ENCODE measurements at places on chromosomes 16 and 17.

GRCh38 chr17:43637563-43638323 lies 24.0 kb downstream of the MEOX1 start:
- DNase-seq = no peak

GRCh38 chr16:30356401-30357084 lies 1.4 kb upstream of the CD2BP2 start:
- peak; percentile 79 for DNase-seq

GRCh38 chr17:17120701-17121100 lies 78.4 kb downstream of the MPRIP start:
- DNase-seq = no peak

DNA sequence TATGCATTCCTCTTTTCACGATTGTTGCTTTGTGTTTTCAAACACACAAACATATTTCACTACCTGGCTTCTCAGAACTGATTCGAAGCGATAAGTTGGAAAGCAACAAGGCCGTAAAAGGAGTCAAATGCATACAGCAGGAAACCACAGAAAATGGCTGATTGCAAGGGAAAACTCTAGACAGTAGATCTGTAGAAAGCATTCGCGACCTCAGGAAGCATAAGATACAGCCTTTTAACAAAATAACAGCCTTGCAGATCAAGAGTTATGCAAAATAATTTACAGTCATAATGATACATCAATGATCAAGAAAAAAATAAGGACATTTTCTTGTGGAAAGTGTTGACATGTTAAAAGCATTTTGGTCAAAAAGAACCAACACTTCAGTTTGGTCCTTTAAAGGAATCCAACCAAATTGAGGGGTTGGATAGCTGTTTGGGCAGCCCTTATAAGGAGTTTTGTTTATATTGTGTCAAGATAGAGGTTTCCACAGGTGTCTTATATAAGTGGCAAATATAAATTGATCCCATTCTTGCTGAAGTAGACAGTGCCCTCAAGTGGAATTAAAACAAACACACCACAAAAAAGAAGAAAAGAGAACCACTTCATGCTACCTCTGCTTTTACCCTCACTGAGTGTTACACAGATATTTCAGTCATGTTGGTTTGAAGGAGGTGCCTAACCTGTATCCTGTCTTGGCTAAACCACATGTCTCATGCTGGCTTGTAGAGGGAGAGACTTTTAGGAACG lies 5.5 kb downstream of the CYLD start:
- DNase-seq = no peak

GRCh38 chr16:85416228-85417109 lies 196.7 kb upstream of the GSE1 start:
- DNase-seq = peak; percentile 73

- no peak for DNase-seq
Measured at GRCh38 chr16:80025236-80025635, 424.7 kb upstream of the MAF start.

DNA sequence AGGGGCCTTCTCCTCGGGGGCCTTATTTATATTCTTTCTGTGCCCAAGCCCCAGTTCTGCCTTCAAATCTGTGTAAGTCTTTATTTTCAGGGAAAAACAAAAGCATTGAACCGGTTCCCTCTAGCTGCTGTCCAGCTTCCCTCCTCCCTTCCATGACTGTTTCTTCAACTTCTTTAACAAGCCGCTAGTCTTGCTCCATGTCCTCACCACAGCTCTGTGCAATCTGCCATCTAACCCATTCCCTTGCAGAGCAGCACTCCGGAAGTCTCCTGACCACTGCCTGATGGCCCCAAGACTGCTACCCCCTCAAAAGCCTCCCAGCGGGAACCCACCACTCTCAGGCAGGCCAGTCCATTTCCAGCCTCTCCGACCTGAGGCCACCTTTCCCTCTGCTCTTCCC lies 16.9 kb downstream of the EMC8 start:
- no peak for DNase-seq

DNA sequence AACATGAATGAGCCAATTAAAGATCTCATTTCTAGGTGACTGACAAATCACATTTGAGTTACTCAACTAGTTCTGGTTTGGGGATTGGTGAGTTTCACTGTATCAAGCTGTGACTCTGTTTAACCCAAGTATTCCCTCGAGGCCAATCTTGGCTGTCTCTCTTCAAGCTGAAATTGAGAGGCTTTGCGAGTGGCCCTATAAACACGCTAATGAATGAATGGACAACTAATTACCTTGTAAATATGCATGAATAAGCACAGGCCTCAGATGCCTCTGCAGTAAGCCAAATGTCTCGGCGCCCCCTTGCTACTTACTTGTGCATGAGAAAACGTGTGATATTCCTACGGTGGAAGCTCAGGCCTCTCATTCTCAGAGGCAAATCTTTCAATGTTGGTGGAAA lies 450.3 kb upstream of the PSMD7 start:
- DNase-seq = no peak

DNA sequence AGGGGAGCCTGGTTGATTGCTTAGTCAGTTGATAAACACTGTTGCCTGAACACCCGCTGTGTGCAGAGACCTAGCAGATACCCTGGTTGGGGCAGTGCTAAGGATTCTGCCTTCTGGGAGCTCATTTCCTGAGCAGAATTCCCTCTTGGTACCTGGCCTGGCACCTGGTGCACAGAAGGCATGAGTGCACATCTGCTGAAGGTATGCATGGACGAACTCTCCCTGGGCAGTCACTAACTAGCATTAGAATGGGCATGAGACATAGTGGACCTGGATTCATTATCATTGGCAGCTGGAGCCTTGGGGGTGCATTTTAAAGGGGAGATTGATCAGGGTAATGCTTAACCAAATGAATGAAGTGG lies 13.1 kb downstream of the ADCY7 start:
- DNase-seq = no peak

GRCh38 chr16:50393416-50393815 lies 24.6 kb upstream of the BRD7 start:
- DNase-seq = no peak

DNA sequence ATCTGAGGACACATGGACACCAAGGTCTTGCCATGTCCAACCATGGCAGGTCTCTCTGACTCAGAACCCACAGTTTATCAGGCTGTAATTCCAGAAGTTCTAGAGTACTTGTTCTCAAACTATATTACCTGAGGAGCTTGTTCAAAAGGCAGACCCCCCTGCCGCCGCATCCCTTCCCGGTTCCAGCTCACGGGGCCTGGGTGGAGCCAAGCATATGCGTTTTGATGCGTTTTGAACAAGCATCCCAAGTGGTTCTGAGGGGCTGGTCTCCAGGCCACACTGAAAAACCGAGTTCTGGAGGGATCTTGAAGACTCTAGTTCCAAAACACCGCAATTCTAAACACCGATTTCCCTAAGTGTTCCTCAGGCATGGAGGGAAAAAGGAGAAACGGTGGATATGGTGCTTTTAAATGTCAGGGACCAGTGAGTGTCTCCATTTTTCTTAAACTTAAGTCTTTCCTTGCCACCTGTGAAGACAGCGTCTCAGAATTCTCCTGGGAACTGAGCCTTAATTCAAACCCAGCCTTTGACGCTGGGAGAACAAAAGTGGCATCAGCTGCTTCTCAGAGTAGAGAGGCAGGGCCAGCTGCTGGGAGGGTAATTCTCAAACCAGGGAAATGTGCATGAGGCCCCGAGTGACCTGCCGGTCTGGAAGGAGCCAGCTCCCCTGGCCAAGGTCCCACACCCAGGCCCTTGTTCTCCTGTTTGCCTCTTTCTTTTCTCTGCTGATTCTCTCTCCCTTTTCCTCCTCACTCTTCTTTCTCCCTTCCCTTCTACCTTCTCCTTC lies 84.4 kb upstream of the PLCG2 start:
- DNase-seq = no peak

GRCh38 chr16:4266372-4266771 lies 6.5 kb downstream of the TFAP4 start:
- no peak for DNase-seq

DNA sequence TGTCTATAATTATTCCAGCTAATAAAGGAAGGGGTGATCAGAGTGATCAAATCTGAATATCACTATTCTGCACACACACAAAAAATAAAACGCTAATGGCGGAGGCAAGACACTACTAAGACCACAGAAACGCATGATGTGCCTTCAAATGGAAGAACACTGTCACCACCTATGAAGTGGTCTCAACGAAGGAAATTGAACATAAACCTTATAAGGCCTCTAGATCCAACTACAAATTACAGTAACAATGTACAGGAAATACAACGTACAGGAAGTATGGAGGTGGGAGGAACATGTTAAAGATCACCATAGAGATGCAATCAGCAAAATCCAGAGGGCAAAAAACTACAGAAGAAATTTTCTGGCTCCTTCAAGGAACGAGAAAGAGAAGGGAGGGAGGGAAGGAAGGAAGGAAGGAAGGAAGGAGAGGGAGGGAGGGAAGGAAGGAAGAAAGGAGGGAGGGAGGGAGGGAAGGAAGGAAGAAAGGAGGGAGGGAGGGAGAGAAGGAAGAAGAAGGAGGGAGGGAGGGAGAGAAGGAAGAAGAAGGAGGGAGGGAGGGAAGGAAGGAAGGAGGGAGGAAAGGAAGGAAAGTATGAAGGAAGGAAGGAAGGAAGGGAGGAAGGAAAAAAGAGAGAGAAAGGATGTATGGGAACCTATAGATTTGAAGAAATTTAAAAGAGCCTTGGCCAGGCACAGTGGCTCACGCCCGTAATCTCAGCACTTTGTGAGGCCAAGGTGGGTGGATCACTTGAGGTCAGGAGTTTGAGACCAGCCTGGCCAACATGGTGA lies 3.1 kb upstream of the SGCA start:
- no peak for DNase-seq

- DNase-seq = no peak
Measured at GRCh38 chr17:44556166-44556831, 985 bp upstream of the FZD2 start.

- DNase-seq = peak; percentile 28
Measured at GRCh38 chr17:40371261-40371929, 6.9 kb upstream of the GJD3 start.

DNA sequence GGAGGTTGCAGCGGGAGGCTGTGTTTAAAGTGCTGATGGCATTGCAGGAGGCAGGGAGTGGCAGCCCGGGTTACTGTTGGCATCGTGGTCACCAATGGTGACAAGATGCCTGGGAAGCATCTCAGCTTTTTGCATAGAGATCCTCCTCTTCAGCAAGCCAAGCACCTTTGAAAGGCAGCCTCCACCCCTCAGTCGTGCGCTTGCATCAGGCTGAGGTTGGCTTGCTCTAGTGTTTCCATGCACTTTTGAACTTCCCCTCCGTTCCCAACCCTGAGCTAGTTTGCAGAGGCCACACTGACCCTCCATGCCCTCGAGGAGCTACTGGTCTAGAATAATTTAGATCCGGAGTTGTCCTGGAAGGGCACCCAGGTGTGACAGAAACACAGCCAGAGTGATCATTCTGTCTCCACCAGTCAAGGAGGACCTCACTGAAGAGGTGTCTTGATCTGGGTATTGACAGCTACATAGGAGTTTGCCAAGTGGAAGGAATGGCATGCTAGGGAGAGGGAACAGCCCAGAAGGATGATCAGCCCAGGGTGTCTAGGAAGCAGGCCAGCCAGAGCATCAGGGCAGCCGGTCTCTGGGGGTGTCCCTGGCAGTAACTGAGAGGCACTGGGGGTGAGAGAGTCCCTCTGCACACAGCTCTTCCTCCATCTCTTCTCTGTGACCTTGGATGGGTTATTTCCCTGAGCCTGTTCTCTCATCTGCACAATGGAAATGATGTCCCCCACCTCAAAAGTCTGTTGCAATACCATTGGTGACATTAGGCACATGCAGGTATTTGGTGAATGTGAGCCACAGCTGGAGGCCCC lies 7.7 kb downstream of the BEAN1 start:
- DNase-seq = no peak

GRCh38 chr16:48611329-48612137 lies 1.6 kb upstream of the N4BP1 start:
- DNase-seq = peak; percentile 55

- no peak for DNase-seq
Measured at GRCh38 chr17:12421646-12422306, 243.9 kb upstream of the MYOCD start.

DNA sequence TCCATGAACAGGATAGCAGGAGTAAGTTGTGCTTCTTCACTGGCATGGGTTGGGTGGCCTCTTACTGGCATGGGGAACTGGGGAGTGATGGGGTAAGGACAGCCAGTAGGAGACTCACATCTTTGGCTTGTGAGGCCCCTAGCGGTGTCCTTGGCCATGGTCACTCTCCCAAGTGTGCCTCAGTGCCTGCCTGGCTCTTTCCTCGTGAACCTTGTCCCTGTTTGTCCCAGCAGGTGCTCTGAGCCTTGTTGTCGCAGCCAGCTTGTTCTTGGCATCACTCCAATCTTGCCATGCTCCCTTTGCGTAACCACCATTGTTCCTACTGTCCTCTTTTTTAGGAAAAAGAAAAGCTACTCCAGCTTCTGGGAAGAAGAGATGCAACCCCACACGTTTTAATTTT lies 53.6 kb upstream of the SDK2 start:
- peak; percentile 66 for DNase-seq

DNA sequence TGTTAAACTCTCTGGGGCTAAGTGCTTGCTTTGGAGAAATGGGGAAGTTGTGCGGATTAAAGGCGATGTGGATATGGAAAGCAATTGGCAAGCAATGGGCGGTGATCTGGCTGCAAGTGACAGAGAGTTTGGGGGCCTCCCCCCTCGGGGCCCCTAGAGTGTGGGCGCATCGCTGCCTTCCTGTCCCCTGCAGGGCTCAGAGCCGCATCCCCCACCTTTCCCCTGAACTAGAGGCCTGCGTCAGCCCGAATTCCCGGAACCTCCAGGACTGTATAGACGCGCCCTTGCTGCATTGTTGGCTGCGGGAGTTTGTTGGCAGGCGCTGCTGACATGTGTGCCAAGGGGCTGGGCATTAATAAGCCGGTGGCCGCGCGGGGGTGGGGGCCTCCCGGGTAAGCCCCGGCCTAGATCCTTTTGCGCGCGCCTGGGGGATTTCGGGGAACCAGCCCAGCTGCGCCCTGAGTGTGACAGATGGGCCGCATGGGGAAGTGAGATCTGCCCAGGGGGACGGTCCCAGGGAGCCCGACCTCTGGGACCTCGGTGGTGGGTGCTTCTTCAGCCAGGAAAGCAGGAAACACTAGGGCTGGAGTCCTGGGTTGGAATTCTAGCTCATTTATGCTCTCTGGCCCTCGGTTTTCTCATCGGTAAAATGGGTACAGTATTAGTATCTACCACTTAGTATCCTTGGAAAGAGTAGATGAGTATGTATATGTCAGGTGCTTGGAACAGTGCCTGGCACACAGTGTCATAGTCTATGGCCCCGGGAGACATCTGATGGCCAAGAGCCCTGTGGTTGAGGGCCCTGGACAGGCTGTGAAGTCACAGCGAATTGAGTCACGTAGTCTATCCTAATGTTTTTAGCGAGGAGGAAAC lies 1.0 kb downstream of the EEF2K start:
- DNase-seq = peak; percentile 87

DNA sequence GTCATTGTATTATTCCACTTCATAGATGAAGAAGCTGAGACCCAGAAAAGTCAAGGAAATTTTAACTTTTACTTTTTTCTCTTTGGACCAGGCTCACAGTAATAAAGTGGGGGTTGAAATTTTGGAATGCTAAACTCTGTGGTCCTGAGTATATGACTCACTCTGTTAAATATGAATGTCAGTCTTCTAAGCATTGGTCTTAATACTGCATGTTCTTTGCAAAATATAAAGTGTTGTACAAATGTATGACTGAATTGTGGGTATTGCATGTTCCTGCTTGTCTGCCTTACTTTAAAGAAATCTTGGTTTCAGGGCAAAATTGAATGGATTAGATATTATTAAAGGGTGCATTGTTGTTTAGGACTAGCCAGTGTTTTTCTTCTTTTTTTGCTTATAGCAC lies 950.8 kb upstream of the GOT2 start:
- no peak for DNase-seq
